ENCODE measurements at places on chromosomes 5 and 9.
A peak's percentile ranks its signal among the peaks of the same experiment; 100 is the strongest.

DNA sequence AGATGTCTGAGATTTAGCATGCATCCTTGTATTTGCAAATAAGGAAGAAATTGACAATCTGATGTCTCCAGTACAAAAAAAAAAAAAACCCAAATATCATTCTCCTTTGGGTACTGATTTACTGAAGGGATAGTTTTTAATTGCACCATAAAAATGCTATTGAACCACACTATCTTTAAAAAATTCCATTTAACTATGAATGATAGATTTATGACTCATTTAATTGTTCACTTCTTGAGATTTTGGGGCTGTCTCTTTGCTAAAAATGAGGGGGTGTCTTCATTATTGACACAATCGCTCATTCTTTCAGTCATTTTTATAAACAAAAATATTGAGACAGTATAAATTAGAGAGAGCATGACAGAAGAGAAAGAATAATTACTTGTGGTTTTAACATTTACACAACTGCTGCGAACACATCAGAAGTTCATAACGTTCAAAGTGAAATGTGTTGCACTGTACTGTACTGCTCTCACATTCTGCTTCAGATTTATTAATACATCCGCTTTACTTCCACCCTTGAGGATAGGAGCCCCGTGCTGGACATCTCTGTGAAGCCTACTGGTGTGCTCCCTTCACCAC lies 142.3 kb downstream of the MEF2C start:
- DNase-seq = no peak

GRCh38 chr5:15203376-15203775 lies 296.6 kb upstream of the FBXL7 start:
- no peak for DNase-seq

DNA sequence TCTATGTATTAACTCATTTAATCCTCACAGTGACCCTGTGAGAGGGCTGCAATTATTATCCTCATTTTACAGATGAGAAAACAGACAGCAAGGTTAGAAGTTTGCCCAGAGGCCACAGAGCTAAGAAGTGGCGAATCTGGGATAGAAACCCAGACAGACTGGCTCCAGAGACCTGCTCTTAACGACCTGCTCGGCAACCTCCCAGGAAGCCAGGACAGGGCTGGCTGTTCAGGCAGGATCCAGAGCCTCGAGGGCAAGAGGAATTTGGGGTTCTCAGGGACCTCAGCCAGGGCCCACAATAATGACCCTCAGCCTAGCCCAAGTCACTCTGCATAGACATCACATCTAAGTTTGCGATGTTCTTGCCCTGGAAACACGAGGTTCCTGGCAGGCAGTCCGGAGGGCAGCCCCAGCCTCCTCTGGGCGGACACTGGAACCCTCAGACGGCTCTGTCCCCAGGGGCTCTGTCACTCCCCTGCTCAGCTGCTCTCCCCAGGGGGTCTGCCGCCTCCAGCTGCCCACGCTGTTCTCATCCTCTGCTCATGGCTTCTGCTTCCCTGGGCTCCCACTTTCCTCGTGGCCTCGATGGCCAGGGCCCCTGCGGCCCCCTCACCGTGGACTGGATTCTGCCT lies 138.5 kb upstream of the ERCC6L2 start:
- DNase-seq = no peak

- DNase-seq = no peak
These were observed 53.9 kb upstream of the TRIO start for GRCh38 chr5:14089198-14089597.

- DNase-seq = no peak
These were observed 324.5 kb upstream of the PTGER4 start for GRCh38 chr5:40355181-40355580.

DNA sequence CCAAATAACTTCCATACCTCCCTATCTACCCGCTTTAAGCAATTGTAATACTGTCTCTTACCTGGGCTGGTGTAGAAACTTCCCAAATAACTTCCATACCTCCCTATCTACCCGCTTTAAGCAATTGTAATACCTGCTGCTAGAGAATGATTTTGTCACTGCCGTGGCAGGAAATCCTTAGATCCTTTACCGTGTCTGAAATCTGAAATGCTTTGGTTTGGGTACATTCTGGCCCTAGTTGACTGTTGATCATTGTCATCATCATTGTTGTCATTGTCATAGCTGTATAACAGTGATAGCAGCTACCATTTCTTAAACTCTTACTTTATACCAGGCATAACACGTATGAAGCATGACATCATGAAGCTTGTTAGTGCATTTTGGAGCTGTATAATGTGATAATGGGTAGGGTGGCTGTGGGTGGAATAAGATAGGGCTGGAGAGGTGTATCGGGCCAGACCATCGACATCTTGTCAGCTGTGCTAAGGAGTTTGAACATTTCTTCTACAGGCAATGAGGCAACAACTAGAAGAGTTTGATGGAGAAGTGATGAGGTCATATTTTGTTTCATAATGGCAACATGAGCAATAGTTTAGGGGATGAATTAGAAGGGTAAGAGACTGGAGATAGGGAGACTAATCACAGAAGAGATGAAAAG lies 15.7 kb downstream of the PIP5K1B start:
- DNase-seq = no peak

DNA sequence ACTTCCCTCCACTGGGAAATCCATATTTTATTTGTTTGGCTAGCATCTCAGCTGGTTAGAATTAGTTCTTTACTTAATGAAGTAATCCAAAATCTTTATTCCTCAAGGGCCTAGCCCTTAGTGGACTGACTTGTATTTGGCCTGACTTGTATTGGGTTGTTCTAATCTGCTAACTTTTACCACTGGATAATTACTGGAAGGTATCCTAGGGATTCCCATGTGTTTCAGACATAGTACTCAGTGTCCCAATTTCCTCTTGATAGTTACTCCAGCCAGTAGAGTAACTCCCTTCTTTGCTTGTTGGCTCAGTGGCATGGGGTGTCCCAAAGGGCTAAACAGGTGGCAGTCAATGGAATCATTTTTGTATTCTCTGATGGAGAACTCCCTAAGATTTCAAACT lies 156.0 kb downstream of the DCP2 start:
- DNase-seq = no peak

DNA sequence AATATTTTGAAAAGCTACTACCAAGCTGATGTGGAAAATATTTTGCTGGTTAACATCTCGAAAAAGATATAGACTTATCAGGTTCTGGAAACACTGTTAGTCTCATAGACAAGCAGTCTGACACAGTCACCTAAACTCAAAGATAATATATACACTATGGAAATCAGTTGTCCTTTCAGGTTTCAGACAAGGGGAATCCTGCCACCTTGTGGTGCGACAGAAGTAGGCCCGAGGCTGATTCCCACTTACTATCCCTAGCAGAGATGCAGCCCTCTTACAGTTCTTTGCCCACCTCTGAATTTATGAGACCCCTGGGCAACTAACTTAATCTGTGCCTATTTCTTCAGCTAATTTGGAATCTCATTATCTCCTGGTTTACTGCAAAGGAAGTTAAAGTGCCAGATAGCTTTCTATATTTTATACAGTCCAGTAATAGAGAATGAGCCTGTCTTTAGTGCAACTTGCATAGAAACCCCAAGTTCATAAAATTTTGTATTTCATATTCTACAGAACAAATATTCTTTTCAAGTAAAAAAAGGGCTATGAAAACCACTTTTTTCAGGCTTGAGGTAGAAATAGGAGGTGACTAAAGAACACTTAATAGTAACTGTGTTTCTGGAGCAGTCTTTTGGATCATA lies 16.9 kb downstream of the RAD1 start:
- peak; percentile 74 for DNase-seq

- no peak for DNase-seq
These were observed 559.2 kb upstream of the TLE4 start for GRCh38 chr9:79012561-79012960.

GRCh38 chr9:125240649-125240999 lies 519 bp downstream of the HSPA5 start:
- no peak for DNase-seq

GRCh38 chr9:78035383-78035993 lies 3.9 kb upstream of the GNAQ start:
- peak; percentile 89 for DNase-seq
